NCI-H2171 treated with DMSO at 0.1 percent for 48 hours (cell line): ENCODE measurements at places on chromosomes 5 and 9.
A peak's percentile ranks its signal among the peaks of the same experiment; 100 is the strongest.

DNA sequence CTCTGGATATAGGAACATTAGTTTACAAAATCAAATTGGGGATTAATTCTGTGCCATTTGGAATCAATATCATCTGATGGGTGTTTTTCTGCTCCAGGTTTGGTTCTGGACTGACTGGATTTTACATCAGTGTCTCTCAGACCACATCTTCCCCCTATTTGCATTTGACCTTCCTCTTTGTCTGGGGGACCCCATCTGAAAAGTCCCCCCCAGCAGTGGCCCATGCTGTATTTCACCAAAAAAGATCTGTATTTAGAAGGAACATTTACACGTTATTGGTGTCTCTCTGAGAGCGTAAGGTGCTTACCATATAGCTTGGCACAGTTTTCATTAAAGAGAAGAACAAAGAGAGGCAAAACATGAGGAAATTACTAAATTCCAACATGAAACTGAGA, 215.6 kb upstream of the CLINT1 start:
- DNase-seq, result no peak

- no peak for DNase-seq
Observed at GRCh38 chr9:129141066-129142041, 30.1 kb downstream of the PTPA start.

DNA sequence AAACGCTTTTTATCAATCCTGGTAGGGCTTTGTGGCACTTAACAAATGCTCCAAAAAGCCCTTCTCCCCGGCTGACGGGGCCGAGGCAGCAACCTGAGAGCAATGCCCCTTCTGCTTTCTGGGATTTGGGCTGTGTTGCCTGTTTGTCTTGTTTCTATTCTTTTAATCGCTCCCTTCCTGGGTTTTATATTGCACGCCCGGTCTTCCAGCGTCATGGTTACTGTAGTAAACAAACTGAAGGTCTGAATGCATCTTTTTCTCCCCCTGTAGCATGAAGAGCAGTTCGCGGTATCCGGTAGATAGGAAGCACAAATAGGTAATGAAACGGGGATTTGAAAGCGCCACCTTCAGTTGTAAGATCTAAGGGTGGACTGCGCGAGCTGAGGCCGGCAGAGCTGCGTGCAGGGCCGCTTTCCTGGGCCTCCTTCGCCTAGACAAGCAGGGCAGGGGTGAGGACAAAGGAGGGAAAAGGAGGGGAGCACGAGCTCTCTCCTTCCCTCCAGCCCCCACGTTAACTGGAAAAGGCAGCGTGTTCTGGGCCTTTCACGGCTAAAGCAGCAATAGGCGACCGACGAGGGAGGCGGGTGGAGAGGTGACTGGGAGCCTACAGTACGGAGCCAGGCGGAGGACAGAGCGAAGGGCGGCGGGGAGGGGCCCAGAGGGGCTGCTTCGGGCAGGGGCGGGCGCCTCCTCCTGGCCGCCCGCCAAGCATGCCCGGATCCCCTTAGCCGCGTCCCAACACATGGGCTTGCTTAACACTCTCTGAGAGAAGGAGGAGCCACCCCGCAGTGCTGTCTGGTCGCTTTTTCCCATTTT, 49.3 kb upstream of the ZNF366 start:
- DNase-seq, result peak; percentile 5

DNA sequence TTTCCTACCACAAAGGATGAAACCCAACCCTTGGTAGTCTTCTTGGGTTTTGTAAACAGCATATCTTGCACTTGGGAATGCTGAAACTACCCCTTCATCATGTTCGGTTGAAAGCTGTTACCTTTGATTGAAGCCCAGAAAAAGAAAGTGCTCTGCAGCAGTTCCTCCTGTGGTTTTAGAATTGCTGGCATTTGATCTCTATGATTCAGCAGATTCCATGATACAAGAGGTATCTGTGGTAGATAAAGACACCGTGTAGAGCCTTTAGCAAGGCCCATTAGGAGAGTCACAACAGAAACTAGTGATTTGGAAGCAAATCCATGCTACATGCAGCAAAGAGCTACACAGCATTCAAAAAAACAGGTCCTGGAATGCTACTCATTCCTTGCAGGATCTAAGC, 557.0 kb downstream of the TLE1 start:
- DNase-seq, result no peak

- no peak for DNase-seq
Observed at GRCh38 chr9:101247297-101247696, 137.5 kb downstream of the BAAT start.

DNA sequence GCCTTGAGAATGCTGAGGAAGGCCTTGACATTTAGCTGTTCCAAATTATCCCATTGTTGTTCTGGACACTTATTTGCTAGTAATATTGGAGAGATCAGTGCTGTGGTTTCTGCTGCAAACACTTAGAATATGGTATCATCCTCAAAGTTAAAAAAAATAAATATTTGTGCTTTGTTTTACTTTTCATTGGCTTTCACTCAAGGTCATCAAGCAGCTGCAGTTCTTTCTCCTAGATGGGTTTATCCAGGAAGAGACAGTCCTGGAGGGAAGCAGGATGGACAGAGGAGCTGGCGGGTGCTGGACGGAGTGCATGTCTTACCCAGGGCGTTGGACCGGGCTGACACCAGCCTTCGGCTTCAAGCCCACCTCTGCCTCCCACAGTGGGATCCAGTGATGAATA, 193.6 kb downstream of the MTRR start:
- DNase-seq, result no peak

DNA sequence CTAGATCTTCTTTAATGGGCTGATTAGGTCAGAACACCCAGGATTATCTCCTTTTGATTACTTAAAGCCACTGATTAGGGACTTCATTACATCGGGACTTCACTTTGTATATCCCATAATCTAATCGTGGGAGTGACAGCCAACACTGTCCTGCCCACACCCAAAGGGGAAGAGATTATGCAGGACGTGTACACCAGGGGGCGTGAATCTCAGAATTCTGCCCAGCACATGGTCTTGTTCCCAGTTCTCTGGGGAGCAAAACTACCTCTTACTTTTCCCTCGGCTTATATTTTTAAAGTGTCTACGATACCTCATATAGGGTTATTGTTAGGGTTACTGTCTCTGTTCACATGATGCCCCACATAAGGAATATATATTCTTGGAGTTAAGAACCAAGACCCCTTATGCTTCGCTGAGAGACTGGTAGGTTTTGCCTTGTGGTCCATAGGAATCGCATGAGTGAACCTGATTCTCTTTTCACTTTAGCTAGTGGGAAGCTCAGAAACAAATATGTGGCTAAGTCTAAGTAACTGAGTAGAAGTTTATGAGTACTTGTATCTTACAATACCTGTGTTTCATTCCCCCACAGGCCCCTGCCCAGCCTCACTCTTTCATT, 192.7 kb downstream of the GNA14 start:
- peak; percentile 12 for DNase-seq

GRCh38 chr5:133506181-133506580, 106.2 kb downstream of the FSTL4 start:
- no peak for DNase-seq

DNA sequence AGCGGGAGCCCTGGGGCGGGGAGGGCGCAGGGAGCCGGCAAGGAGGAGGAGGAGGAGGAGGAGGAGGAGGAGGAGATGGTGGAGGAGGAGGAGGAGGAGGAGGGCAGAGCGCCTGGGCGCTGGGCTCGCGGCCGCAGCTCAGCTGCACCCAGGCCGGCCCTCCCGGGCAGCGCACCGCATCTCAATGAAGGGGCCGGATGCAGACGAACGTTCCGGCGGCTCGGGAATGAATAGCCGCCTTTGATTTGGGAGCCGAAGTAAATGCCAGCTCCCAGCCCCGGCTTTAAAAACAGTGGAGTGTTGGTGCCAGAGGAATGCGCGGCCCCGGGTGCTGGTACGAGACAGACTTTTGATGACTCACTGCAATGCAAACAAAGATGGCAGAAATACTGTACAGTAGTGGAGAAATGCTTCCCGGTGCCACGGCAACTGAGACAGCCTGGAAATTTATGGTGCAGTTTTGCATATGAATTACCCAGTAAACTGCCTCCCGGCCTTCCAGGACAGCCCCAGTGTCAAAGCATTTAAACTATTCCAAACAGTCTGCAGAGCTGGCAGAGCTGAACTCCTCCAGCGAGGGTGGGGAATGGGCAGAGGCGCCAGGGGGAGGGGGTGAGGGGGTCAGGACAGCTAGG, 43.1 kb downstream of the NACC2 start:
- peak; percentile 79 for DNase-seq

- DNase-seq, result no peak
Observed at GRCh38 chr9:33468215-33468730, 5.5 kb downstream of the NOL6 start.

- DNase-seq, result no peak
Observed at GRCh38 chr5:87340716-87341115, 72.0 kb downstream of the CCNH start.

DNA sequence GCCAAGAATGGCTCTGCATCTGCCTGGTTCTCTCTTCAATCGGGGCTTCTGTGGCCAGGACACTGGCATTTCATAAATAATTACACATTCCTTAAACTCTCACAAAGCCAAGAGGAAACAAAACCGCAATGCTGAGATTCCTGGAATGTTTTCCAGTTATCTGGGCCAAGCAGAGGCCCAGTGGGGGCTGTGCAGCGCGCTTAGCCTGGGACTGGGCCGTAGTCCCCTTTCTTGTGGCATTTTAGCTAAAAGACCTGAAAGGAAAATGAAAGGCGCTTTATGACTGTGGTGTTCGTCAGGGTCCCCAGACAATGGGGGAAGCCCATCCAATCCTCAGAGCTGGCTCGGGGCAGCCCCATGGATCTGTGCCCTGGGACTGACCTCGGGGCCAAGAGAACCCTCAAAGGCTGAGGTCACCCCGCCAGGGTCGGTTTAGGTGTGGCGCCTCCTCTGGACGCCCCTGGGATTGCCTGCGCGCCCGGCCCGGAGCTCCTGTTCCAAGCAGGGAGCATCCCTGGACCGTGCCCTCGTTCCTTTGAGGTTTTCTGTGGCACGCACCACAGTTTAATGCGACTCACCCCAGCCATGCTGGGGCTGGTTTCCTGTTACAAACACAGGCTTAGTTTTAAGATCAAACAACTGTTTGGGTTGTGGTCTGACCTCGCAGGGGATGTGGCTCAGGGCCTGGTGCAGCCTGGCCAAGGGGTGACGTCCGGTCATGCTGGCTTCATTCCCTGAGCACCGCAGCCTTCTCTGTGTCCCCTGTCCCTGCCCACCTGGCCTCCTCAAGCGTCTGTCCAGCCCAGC, 51.5 kb upstream of the NKD2 start:
- no peak for DNase-seq

- DNase-seq, result peak; percentile 18
Observed at GRCh38 chr5:125549322-125549911, 803.0 kb upstream of the ZNF608 start.

- no peak for DNase-seq
Observed at GRCh38 chr5:160837749-160838593, 14.0 kb downstream of the ATP10B start.

GRCh38 chr5:168960497-168960896, 340.4 kb downstream of the SLIT3 start:
- DNase-seq, result no peak

DNA sequence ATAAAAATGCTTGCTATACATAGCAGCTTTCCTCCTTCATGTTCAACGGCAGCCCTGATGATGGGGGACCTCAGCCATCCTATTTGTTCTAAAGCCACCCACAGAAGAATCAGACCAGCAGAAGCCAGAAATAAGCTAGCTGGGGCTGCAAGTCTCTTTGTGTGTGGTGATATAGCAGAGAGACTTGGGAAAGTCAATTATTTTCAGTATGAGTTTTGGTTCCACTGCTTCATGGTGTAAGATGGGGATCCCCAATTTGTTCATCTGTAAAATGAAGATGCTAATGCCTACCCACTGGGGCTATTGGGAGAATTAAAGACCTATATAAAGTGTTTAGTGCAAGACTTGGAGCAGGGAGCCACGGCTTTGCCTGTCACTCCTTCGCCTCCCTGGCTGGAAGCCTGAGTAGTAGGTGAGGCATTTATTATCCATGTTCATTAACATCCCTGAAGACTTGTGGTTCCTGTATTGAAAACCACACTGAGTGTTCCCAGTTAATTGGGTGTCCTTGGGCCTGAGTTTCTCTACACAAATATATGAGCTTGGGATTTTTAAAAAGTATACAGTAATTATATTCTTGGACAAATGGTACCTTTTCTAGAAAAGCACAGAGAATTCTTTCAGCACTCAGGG, 210.1 kb upstream of the SLC24A2 start:
- DNase-seq, result no peak

- DNase-seq, result no peak
Observed at GRCh38 chr5:132089363-132089762, 15.8 kb downstream of the CSF2 start.

DNA sequence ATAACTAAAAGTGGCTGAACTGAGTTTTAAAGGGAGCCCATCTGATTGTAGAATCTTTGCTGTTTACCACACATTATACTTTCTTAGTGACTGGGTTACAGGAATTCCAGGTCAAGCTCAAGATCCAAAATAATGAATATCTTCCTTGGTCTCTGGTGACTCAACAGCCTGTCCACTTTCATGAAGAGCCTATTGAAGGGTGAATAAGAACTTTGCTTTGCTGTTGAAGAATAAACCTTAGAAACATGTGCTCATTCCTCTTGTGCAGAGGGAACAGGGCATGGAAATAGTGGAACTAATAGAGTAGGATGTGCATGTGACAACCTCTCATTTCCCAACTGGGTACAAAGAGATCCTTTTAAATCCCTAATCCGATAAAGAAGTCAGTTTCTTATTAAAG, 21.4 kb downstream of the ALDH1A1 start:
- DNase-seq, result no peak
